NCI-H82 (cell line): ENCODE measurements at places on chromosomes 2 and 18.
A peak's percentile ranks its signal among the peaks of the same experiment; 100 is the strongest.

DNA sequence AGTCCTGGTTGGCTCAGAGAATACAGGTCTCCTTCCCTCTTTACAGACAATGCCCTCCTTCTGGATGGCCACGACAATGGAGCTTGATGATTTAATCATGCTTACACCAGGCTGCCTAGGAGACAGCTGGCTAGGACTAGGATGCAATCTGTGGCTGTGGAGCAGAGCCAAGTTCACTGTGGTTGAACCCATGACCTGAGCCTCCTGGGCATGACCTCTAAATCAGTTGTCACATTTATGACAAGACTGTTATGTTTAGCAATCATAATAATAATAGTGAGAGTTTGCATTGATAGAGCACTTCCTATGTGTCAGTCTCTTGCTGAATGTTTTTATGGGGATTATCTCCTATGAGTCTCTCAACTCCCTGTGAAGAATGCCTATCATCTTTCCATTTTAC, 244.1 kb downstream of the ICOS start:
- peak; percentile 97 for DNase-seq

DNA sequence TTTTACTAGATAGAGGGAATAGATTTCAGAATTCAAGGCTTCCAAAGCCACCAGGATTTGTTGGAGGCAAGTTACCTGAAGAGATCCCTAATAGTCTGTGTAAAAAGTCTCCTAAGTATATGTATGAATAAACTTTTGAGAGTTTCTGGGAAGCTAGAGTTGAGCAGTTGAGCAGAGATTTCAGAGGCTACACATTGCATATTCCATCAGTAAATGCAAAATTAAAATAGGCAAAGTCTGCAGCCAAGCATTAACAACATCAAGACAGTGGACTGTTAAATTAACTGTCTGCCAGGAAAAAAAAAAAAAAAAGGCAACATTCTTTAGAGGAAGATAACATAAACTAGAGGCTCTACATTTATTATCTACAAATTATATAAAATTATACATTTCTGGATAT, 420.4 kb upstream of the TMEFF2 start:
- DNase-seq = no peak

GRCh38 chr2:219065484-219065883, 4.8 kb upstream of the IHH start:
- no peak for DNase-seq

- no peak for DNase-seq
Measured at GRCh38 chr18:51617167-51617566, 419.7 kb upstream of the MEX3C start.
